ENCODE measurements at places on chromosomes 6 and 20. TPM values are rescaled to one million over a fixed set of nuclear protein-coding genes. Genes with fewer than 3 reads are reported as not detected.

GRCh38 chr20:11101696-11102095 lies 427.9 kb upstream of the JAG1 start:
- no peak for DNase-seq

- no peak for DNase-seq
Observed at GRCh38 chr6:145339089-145339488, 396.2 kb downstream of the EPM2A start.

DNA sequence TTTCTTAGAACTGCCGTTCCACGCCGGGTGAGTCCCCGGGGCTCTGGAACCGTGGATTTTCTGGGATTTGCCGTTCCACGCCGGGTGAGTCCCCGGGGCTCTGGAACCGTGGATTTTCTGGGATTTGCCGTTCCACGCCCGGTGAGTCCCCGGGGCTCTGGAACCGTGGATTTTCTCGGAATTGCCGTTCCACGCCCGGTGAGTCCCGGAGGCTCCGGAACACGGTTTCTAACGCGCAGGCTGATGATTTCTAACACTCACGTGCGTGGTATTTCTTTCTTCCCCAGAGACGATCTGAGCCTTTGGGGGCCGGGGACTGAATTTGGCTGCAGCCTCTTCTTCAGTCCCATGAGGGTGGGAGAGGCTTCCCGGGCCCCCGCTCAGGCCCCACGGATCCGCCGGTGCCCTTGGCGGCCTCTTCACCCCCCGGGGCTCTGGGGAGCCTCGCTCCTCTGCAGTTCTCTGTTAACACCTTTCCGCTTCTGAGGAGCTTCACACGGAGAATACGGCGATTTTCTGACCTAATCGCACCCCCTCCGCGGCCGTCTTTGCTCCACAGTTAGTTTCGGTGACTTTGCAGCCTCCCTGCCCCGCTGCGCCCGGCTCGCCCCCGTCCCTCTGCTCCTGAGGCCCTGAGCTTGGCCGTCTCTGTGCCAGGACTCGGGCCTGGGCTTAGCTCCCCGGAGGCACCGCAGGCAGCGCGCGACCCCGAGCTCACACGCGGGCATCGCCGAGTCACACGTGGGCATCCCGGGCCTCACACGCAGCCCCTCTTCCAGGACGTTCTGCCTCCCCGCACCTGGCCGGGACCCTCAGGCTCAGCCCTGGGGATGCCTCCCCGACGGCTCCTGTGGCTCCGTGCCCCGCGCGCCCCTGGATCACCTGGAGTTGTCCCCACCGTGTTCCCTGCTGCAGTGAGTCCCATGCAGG lies 7.2 kb upstream of the KIF25 start:
- no peak for DNase-seq

GRCh38 chr6:119172824-119173223 lies 94.4 kb upstream of the FAM184A start:
- DNase-seq, result no peak

DNA sequence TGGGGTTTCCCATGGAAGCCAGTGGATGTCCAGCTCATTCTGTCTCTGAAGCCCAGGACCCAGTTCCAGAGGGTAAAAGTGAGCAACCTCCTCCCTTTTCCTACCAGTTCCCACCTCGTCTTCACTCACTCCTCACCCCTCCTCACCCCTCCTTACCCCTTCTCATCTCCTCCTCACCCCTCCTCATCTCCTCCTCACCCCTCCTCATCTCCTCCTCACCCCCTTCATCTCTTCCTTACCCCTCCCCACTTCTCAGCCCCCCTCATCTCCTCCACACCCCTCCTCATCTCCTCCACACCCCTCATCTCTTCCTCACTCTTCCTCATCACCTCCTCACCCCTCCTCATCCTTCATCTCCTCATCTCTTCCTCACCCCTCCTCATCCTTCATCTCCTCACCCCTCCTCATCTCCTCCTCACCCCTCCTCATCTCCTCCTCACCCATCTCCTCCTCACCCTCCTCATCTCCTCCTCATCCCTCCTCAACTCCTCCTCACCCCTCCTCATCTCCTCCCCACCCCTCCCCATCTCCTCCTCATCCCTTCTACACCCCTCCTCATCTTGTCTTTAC lies 246.1 kb downstream of the MYLK4 start:
- no peak for DNase-seq

- no peak for DNase-seq
Observed at GRCh38 chr6:37503309-37503965, 3.7 kb upstream of the CCDC167 start.

- no peak for DNase-seq
Observed at GRCh38 chr6:53233309-53233708, 84.7 kb upstream of the GCM1 start.

GRCh38 chr20:62802026-62802712 lies 2.5 kb upstream of the OGFR start:
- no peak for DNase-seq

DNA sequence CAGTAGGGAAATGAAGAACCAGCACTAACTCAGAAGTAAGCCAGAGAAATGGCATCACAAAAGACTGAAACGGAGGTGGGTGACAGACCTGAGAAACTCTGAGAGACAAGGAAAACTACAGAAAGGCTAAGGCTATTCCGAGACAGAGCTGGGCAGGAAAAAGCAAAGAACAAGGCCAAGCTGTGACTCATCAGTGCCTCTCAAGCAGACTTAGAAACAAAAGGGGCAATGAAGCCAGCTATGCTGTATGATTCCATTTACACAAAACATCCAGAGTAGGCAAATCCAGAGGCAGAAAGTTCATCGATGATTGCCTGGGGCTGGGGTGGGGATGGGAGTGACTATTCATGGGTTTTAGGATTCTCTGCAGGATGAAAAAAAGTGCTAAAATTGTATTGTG lies 50.0 kb downstream of the SLC23A2 start:
- DNase-seq, result peak; percentile 26

DNA sequence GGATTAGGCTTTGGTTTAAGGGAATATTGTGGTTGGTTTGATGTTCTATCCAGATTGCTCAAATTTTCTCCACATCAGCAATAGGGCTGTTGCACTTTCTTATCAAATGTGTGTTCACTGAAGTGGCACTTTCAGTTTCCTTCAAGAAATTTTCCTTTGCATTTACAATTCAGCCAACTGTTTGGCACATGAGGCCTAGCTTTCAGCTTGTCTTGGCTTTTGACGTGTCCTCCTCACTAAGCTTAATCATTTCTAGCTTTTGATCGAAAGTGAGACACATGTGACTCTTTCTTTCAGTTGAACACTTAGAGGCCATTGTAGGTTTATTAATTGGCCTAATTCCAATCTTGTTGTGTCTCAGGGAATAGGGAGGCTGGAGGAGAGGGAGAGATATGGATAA lies 104.8 kb downstream of the FLRT3 start:
- no peak for DNase-seq

- no peak for DNase-seq
Observed at GRCh38 chr6:163151212-163151611, 263.3 kb upstream of the QKI start.

GRCh38 chr6:152636609-152637295 lies 410 bp downstream of the SYNE1 start:
- peak; percentile 77 for DNase-seq

GRCh38 chr6:100457311-100457990 lies 7.3 kb downstream of the SIM1 start:
- DNase-seq, result no peak

DNA sequence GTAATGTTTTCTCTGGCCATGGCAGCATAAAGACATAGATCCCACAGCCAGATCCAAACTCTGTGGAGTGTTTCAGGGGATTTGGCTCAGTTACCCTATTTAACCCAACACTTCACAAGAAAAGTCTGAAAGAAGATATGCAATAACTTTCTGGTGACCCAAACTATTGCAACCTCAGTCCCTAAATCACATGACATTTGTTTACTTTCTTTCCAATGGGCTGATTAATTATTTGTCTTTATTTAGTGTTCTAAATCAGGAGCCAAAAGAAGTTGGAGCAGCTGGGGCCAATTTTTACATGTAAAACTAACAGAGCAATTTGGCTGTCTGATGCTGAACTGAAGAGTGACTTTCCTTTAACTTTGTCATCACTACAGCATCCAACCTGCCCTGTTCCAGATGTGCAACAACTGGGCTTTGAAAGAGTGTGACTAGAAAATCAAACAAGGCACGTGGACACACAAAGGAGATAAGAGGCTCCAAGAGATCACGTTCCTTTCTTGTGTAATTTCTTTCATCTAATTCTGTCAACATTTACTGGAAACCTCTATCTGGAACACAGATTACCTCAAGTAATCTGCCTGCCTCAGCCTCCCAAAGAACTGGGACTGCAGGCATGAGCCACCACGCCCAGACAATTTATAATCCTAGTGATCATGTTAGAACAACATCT lies 90.8 kb downstream of the TRMT11 start:
- DNase-seq, result no peak

The PNISR gene
- total RNA-seq, result 49.8 TPM

The EPB41L2 gene
- 51.9 TPM for total RNA-seq

The PAK5 gene
- not detected for total RNA-seq

The CD40 gene
- total RNA-seq, result 4.2 TPM

The TAAR2 gene
- total RNA-seq, result not detected

The NHLRC1 gene
- total RNA-seq, result 2.5 TPM

The TREML1 gene
- total RNA-seq, result not detected

The ZNF165 gene
- total RNA-seq, result 0.45 TPM
